Stimulated activated CD4-positive, alpha-beta T cell treated with anti-CD3 and anti-CD28 coated beads, Interleukin-15, amount 100 ng/mL, for 1 hour (primary cell): ENCODE measurements at places on chromosomes 11 and 22.

- no peak for DNase-seq
Measured at GRCh38 chr22:20955548-20955947, 11.5 kb upstream of the AIFM3 start.

GRCh38 chr22:27239520-27239919 is 562.0 kb downstream of the MN1 start:
- DNase-seq: no peak

DNA sequence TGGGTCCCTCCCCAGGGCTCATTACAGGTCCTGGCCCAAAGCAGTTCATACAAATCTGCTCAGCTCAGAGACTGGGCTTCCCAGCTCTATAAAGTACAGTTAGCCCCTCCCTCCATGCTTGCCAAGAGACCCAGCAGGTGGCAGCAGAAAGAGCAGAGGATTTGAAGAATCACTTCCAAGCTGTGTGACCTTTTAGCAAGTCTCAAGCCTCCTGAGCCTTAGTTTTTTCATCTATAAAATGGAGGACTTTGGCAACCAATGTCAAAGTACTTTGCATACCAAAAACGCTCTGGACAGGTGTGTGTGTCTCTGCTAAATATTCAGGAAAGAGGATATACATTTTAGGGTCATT is 26.6 kb downstream of the RELT start:
- no peak for DNase-seq

GRCh38 chr22:37639771-37640590 is 512 bp downstream of the SH3BP1 start:
- no peak for DNase-seq

DNA sequence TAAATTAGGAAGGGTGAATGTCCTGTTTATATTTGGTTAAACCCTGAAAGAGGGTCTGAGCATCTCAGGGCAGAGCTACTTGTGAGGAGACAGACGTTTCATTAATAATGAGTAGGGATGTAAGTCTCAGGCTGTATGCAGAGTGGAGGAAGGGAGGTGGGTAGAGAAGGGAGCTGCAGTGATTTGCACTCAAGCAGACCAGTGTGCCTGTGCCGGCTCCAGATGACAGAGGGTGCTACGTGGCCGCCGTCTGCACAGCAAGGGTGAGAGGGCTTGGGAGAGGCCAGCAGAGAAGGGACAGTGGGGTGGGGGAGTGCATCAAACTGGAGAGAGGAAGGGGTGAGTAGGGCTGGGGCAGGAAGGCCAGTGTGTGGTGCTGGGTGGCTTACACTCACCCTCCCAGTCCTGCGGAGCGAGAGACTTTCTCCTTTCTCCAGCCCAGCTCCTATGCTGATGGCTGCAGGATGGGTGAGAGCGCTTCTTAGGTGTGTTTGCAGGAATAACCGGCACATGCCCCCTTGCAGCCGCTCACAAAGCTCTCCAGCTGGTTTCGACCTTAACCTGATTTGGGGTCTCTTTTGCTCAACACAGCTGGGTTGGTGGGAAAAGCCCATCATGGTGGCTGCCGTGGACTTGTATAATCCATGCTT is 130.6 kb downstream of the ST3GAL4 start:
- no peak for DNase-seq

DNA sequence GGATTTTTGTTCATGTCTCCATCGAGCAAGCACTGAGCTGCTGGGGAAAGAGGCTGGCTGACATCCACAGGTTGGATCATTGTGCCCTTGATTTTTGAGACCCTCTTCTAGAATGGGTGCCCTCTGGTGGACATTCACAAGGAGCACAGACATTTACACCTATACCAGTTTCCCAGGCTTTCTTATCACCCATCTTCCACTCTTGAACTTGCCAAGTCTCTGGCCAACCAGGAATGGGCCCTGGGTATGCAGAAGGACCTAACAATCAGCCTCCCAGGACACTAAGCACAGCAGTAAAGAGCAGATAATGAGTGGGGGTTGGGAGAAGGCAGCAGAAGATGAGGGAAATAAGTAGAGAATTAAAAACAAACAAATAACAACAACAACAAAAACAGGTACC is 5.7 kb upstream of the INTS4 start:
- no peak for DNase-seq

DNA sequence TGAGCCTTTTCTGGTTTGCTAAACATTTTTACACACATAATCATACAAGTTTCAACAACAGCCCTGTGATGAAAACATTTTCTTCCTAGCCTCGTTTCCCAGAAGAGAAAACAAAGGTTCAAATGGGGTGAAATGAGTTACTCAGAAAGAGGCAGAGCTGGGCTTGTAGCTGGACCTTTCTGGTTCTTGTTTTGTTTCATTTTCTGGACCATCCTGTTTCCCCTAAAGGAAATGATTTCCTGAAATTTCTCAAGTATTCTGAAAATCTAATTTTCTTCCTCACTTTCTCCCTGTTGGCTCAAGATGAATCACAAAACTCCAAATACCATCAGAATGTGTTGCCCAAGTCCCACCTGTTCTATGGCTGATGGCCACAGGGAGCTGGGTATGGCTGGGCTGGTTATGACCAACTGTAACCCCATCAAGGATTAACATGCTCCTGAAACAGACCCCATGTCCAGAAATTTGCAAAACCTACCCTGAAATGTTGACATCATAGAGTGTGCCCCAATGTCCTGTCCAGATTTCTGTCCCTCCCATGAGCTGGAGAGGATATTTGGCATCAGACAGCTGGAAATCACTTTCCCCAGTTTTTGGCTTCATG is 6.7 kb upstream of the APOL4 start:
- no peak for DNase-seq

DNA sequence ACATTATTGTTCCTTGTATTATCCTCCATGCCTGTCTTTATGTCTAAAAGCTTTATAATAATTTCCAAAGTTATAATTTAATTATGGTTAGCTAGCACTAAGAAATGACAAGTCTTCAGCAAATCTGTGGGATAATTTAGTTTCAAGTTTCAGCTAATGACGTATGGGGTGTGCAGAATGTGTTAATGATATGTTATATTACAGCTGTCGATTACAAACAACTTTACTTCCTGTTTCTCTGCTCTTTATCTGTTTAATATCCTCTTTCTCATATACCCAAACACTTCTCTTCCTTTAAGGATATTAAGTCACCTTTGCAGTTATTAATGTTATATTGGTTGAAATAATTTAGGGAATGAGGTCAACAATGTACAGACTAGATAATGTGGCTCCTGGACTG is 161.8 kb downstream of the CASP12 start:
- no peak for DNase-seq

DNA sequence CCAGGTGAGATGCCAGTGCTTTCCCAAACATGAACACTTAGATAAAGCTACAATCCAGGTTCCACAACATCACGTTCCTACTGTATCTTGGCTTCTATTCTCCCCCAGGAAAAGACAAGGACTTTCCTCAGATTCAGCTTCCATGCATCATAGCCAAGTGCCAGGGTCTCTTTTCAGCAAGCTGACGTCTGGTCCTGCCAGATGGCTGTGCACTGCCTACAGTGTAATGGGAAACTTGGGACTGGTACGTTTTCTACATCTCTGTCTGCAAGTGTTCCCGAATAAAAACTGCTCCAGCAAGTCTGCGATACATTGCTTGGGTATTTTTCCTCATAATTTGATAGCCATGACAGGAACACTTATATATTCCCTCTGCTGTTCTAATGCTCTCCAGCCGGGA is 412.5 kb downstream of the FAM181B start:
- DNase-seq: no peak

DNA sequence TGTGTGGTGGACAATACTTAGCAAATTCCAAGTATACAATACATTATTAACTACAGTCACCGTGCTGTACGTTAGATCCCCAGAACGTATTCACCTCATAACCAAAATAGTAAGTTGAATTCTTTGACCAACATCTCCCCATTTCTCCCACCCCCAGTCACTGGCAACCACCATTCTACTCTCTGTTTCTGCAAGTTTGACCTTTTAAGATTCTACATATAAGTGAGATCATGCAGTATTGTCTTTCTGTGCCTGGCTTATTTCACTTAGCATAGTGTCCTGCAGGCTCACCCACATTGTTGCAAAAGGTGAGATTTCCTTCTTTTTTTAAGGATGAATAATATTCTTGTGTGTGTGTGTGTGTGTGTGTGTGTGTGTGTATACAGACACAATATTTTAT is 59.1 kb downstream of the IRAG1 start:
- DNase-seq: no peak
